ENCODE measurements at places on chromosomes 11 and 22. TPM values are rescaled to one million over a fixed set of nuclear protein-coding genes. Genes with fewer than 3 reads are reported as not detected.

The LDHAL6A gene
- total RNA-seq, result not detected

The SLC22A8 gene
- total RNA-seq, result not detected

The BRSK2 gene
- total RNA-seq, result 3.0 TPM

The SCN2B gene
- total RNA-seq, result 2.7 TPM

The YPEL4 gene
- 1.7 TPM for total RNA-seq

The HORMAD2 gene
- not detected for total RNA-seq

The OMP gene
- not detected for total RNA-seq

The CABP4 gene
- 0.26 TPM for total RNA-seq

The GAB4 gene
- total RNA-seq, result not detected

The DEFB131B gene
- total RNA-seq, result not detected

The RIMBP3C gene
- total RNA-seq, result 0.26 TPM

The ACTN3 gene
- total RNA-seq, result not detected

The BBOX1 gene
- 0.74 TPM for total RNA-seq

The KRTAP5-11 gene
- total RNA-seq, result not detected

The SMTNL1 gene
- 0.16 TPM for total RNA-seq

The BRD1 gene
- 29.4 TPM for total RNA-seq

The KRTAP5-8 gene
- total RNA-seq, result not detected

The GLYAT gene
- not detected for total RNA-seq

The HBG2 gene
- total RNA-seq, result 2,457 TPM

The PKNOX2 gene
- 6.5 TPM for total RNA-seq

The CASP5 gene
- 0.74 TPM for total RNA-seq

The GLB1L3 gene
- total RNA-seq, result 0.11 TPM

The SCGB1A1 gene
- total RNA-seq, result 9.5 TPM

The ANO1 gene
- 15.0 TPM for total RNA-seq

The ADM2 gene
- total RNA-seq, result 0.37 TPM

The HMGXB4 gene
- 18.9 TPM for total RNA-seq

The SLC25A18 gene
- not detected for total RNA-seq

The XKR3 gene
- not detected for total RNA-seq

The TSSK2 gene
- total RNA-seq, result not detected

The FANCF gene
- total RNA-seq, result 14.3 TPM

The KRTAP5-10 gene
- total RNA-seq, result not detected

The SLC5A1 gene
- total RNA-seq, result 0.05 TPM

The KMT5B gene
- total RNA-seq, result 78.5 TPM

The GUCD1 gene
- total RNA-seq, result 61.3 TPM

The HTR3A gene
- total RNA-seq, result 0.58 TPM

The TMEM179B gene
- 26.2 TPM for total RNA-seq

The GLB1L2 gene
- 1.5 TPM for total RNA-seq

The OR52I2 gene
- not detected for total RNA-seq

The IL17RA gene
- total RNA-seq, result 5.1 TPM

The SLN gene
- 28.1 TPM for total RNA-seq

The GRM5 gene
- 0.53 TPM for total RNA-seq

The SCYL1 gene
- total RNA-seq, result 43.4 TPM

The MRGPRX4 gene
- not detected for total RNA-seq

The ANKK1 gene
- 0.16 TPM for total RNA-seq

The LINC01488 gene
- total RNA-seq, result not detected

The CTSD gene
- total RNA-seq, result 76.4 TPM

The SUSD2 gene
- 0.26 TPM for total RNA-seq

The CTNND1 gene
- 176 TPM for total RNA-seq

Data from urinary bladder (tissue), 4 donors.